ENCODE measurements at places on chromosomes 11 and 22.

GRCh38 chr11:40281052-40281580 lies 1178.3 kb downstream of the LRRC4C start:
- no peak for DNase-seq

- no peak for DNase-seq
Observed at GRCh38 chr11:106420048-106420665, 342.7 kb downstream of the AASDHPPT start.

DNA sequence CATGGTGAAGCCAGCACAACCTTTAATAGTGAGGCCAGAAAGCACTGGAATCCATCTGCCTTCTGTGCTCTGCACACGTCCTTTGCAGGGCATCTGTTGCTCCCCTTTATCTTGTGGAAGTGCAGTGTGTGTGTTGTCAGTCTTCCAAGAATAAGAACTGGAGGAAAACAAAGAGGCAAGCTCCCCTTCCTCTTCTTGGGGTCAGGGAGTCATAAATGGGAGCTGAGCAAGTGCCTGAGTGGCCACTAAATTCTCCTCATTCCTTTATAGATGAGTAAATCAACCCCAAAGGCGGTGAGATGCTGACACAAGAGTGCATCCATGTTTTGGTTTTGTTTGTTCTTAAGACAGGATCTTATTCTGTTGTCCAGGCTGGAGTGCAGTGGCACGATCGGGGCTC lies 38.3 kb downstream of the WT1 start:
- DNase-seq = no peak

DNA sequence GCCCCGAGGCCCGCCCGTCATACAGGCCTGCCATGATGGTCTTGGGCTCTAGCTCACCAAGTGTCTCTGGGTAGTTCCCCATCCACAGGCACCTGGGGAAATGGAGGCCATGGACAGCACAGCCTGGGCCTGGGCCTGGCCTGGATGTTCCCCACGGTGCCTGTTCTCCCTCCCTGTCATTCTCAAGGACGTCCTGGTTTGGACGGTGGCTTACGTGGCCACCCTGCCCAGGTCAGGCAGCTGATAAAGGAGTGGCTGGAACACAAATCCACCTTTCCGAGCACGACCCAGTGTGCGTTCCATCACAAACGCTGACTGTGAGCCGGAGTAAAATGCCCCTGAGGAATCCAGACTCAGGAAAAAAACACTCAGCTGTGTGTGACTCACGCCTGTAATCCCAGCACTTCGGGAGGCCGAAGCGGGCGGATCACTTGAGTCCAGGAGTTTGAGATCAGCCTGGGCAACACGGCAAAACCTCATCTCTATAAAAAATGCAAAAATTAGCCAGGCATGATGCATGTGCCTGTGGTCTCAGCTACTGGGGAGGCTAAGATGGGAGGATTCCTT lies 41.2 kb upstream of the TESMIN start:
- DNase-seq = no peak

DNA sequence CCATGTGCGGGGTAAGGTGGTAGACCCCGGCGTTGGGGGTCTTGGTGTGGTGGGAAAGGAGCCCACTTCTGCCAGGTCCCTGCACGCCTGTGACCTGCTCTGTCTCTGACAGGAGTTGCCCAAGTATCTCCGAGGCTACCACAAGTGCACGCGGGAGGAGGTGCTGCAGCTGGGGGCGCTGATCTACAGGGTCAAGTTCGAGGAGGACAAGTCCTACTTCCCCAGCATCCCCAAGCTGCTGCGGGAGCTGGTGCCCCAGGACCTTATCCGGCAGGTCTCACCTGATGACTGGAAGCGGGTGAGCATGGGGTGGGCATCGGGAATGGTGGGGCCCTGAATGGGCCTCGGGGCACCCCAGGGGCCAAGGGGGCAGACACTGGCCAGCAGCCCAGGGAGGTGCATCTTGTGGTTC lies 83.0 kb downstream of the MYO7A start:
- no peak for DNase-seq

- DNase-seq = no peak
Observed at GRCh38 chr22:46844606-46845210, 82.3 kb downstream of the TBC1D22A start.

DNA sequence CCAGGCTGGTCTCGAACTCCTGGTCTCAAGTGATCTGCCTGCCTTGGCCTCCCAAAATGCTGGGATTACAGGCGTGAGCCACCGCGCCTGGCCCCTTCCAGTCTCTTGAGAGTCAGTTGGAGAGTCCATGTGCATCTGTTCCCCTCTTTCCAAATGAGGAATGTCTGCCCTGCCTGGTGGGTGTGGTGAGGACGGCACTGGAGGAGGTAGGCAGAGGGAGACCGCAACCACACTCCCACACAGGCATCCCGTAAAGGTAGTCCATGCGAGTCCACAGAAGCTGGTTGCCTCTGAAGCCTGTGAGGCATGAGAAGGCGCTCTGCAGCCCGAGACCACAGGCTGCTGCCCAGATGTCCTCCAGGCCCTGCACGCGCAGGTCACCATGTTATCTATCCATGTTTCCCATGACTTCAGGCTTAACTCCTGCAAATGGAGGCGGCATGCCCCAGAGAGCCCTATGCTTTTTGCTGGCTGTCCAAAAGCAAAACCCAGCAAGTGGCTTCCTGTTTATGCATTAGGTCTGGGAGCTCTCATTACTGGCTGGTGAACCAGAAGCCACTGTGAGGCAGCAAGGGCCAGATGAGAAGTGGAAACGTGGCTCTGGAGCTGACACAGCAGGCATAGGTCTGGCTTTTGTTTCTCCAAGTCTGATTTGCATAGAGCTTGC lies 43.4 kb downstream of the GRIK4 start:
- no peak for DNase-seq

DNA sequence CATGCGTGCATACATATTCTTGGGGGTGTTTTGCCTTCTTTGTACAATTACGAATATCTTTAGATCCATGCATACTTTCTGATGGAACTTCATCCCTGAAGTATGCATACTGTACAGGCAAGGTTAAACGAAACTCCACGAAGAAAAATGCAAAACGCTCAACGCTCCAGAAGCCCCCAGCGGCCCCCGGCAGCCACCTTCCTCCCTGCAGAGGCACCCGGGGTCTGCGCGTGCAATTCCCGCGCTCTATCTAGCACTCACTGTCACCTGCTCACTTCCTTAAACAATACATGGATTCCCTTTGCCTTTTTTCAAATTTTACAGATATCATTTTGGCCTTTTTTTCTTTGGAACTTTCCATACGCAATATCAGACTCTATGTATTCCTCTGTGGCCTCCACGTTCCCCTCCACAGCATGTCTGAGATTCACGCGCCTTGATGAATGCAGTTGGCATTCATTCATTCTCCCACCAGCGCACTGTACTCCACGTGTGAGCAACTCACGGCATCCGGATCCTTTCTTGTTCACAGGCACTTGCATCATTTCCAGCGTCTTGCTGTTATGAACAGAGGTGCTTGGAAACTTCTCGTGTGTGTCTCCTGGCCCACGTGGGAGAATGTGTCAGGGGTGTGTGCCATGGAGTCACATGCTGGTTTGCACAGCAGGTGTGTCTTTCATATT lies 214.3 kb downstream of the CTTN start:
- DNase-seq = no peak

GRCh38 chr22:20777420-20778177 lies 3.7 kb downstream of the SERPIND1 start:
- no peak for DNase-seq

- no peak for DNase-seq
Observed at GRCh38 chr11:95563173-95563572, 226.4 kb downstream of the FAM76B start.

DNA sequence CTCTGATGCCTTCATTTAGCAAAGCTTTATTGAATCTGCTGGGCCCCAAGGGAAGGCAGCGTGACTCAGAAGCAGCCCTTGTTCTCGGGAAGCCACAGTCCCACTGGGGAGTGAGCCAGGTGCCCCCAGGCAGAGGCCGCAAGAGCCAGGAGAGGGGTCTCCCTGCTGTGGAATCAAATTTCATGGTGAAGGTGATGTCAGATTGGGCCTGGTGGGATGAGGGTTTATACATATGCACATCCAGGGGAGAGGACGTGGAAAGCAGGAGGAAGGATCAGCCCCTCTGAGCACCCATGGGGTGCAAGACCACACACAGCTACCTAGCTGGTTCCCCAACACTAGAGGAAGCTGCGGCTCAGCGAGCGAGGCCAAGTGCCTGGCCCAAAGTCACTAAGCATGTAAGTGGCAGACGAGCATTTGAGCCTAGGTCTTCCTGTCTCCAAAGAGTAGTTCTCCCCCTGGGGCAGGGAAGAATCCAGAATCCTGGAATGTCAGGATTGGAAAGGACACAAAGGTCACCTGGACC lies 2.0 kb downstream of the SYNGR1 start:
- no peak for DNase-seq

Measured in activated CD4-positive, CD25-positive, alpha-beta regulatory T cell treated with anti-CD3 and anti-CD28 coated beads, Interleukin-2, amount 50 U/mL, for 72 hours (primary cell).